ENCODE measurements at places on chromosomes 2 and 18.

GRCh38 chr2:75007819-75008218 is 49.4 kb downstream of the POLE4 start:
- no peak for DNase-seq

GRCh38 chr18:70494524-70494923 is 205.7 kb downstream of the SOCS6 start:
- DNase-seq = no peak

GRCh38 chr2:160471950-160472349 is 21.7 kb downstream of the RBMS1 start:
- DNase-seq = no peak

DNA sequence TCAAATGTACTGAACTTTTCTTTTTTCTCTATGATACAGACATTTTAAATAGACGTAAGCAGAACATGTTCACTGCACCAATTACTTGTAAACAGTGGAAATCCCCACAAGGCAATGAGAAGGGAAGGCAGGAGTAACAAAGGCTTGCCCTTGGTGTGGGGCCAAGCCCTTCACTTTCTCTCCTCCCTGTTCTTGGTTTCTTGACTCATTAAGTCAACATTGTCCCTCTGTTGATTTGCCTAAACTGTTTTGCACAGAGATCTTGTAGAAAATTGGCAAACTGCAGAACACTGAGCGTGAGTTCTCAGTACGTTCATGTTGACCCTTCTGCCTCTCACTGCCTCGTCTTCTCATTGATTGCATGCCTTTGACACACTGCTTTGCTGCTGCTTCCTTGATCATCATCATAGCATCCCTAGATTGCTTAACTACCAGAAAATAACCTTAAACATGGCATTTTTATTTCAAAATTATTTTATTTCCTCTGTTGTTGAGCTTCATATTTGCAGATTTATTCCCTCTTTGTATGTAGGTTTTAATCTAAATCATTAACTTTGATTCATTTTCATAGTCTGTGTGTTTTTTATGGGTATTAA is 257.7 kb downstream of the PTGR3 start:
- DNase-seq = no peak

DNA sequence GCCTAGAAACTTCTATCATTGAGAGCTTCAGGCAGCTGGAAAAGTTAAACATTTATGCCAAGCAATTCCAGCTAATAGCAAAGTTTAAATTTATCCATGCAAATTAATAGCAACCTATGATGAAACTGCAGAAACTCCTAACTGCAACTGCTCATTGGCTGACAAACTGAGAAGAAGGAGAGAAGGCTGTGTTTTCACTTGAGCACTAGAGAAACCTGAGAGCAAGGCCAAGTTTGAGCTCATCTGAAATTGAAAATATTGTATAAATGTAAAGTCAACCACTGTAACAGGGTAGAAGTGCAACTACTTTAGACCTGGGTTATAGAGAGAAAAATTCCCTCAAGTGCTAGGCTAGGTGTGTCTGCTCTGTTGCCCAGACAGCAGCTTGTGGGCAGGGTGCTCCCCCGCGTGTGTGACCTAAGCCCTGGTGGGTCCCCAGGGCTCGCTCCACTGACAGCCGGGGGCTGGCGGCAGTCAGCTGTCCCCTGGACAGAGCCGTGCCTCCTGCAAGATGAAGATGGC is 50.2 kb downstream of the CABYR start:
- no peak for DNase-seq

DNA sequence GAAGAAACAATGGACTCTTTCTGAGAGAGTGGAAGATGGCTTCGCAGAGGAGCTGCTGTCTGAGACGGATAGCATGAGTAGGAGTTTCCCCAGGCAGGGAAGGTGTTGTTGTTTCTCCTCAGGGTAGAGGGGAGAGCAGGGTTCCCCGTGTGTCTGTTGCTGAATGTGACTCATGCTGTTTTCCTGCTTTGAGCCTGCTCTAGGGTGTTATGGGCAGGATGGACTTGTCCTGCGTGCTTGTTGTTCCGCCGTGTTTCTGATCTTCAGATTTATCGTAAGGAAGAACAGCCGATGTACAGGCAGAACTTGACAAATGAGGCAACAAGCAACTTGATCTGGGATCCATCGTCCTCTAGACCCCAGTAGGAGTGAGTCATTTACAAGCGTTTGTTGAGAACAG is 19.7 kb upstream of the MYCN start:
- DNase-seq = no peak

GRCh38 chr2:120415728-120416509 is 70.0 kb downstream of the INHBB start:
- no peak for DNase-seq

- no peak for DNase-seq
Measured at GRCh38 chr2:158599609-158600008, 142.9 kb downstream of the PKP4 start.

DNA sequence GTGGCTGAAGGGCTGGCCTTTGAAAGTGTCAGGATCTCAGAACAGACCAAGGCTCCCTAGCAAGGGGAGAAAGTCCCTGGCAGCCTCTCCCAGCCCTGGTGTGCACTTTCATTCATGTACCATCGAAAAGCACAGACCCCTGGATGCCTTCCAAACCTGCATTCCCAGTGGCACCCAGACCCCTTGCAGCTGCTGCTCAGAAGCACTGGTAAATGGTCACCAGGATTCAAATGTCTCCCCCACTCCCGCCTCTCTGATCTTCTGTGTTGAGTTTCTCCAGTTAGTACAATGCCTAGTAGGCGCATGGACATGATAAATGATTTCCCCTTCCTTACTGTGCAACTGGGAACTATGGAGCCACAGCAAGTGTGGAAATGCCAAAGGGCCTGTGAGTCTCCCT is 180.0 kb downstream of the GLI2 start:
- DNase-seq = no peak

- DNase-seq = no peak
Measured at GRCh38 chr2:188701836-188702235, 272.3 kb upstream of the COL3A1 start.

- DNase-seq = no peak
Measured at GRCh38 chr2:46319711-46320110, 22.5 kb downstream of the EPAS1 start.

- no peak for DNase-seq
Measured at GRCh38 chr2:85393836-85394235, 16.3 kb downstream of the CAPG start.

DNA sequence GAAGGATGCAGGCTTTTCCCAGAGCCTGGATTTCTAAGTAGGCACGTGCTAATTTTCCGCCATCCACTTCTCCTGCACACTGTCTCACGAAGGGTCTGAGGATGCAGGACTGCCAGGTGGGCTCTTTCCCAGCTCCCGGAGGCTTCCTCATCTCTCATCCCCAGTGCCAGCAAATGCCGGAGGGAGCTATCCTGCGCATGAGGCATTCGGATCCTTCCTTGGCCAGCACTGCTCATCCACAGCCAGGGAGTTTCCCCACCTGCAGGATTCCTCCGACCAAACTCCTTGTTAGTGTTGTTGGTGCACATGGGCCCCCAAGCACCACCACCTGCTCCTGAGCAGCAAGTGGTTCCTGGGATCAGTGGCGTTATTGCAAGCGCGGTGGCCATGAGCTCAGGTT is 5.0 kb downstream of the CNDP1 start:
- no peak for DNase-seq

GRCh38 chr18:49722477-49722876 is 90.9 kb downstream of the ACAA2 start:
- DNase-seq = no peak

Measured in inflammatory macrophage treated with lipopolysaccharide for 1 hour (primary cell).